ENCODE measurements at places on chromosomes 16 and 17. TPM values are rescaled to one million over a fixed set of nuclear protein-coding genes. Genes with fewer than 3 reads are reported as not detected.

Gene KRT33A
- not detected for total RNA-seq

Gene FBXO39
- 2.3 TPM for total RNA-seq

Gene TRAF4
- total RNA-seq = 3.4 TPM

GRCh38 chr16:49889725-49890397, 33.9 kb upstream of the ZNF423 start:
- ATAC-seq = no peak

DNA sequence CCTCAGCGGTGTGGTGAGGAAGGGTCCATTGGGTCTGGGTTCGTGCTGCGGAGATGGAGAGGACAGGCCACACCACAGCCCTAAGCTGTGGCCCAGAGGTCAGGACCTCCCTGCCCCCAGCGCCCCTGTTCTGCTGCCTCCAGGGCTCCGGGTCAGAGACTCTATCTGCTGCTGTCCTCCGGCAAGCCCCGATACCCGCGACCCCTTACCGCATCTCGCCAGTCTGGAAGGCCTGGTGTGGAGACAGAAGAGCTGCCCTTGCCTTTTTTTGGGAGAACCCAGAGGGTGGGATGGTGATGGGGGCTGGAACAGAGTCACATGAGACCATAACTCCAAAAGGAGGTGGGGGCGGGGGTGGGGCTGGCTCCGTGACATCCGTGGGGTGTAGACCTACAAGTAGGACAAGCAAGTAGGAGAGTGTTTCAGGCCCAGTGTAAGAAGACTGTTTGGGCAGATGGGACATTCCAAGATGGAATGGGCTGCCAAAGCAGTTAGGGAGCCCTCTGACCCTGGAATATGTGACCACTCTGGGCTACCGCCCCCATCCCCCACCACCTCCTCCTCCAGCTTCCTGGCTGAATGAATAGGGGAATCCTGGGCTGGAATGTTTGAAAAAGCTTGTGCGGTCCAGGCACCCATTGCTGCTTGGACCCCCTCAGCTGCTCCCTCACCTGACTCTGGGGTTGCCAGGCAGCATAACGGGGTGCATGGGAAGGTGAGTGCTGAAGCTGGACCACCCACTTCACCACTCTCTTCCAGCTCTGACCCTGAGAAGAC, 1.4 kb downstream of the XYLT2 start:
- ATAC-seq = no peak

DNA sequence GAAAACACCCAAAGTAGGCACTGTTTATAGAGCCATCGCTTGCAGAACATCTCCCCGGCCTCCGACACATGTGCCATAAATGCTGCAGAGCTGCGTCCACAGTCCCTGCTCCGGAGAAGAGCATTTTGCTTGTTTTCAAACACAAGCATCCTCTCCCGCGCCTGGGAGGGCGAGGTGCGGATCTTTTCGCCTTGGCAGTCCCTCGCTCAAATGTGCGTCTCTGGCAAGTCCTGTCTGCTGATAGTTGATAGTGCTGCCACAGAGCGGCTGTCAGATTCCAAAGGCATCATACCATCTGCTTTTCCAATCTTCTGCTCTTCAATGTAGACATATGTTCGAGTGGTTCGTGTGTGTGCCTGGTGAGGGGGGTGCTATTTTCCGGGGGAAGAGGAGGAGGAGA, 603.7 kb downstream of the MAF start:
- no peak for ATAC-seq
